ENCODE measurements at places on chromosomes 16 and 17.
A peak's percentile ranks its signal among the peaks of the same experiment; 100 is the strongest.

- no peak for DNase-seq
Observed at GRCh38 chr17:60248618-60249289, 99.0 kb downstream of the CA4 start.

GRCh38 chr17:21474815-21475214 lies 98.7 kb downstream of the KCNJ12 start:
- DNase-seq = no peak

GRCh38 chr16:16137110-16137509 lies 86.2 kb downstream of the ABCC6 start:
- DNase-seq = no peak

- DNase-seq = no peak
Observed at GRCh38 chr17:73126716-73127473, 34.4 kb upstream of the SLC39A11 start.

DNA sequence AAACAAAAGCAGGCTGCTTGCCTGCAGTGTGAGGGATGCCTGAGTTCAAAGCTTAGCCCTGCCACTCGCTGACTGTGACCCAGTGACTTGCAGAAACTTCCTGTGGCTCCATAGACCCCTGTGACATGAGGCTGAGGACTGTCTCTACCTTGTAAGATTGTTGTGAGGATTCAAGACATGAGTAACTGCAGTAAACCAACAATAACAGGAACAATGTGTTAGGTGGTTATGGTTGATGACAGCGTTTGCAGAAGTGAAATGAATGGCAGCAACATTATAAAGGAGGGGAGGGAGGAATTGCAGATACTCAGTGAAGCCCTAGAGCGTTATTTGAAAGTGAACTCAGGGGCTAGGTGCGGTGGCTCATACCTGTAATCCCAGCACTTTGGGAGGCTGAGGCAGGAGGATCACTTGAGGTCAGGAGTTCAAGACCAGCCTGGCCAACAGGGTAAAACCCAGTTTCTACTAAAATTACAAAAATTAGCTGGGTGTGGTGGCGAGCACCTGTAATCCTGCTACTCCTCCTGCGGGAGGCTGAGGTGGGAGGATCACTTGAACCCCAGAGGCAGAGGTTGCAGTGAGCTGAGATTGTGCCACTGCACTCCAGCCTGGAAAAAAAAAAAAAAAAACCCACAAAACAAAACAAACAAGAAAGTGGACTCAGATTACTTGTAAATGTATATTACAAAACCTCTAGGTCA lies 33.5 kb upstream of the EMP2 start:
- no peak for DNase-seq

- DNase-seq = no peak
Observed at GRCh38 chr17:76560036-76560876, 20.4 kb downstream of the PRCD start.

- DNase-seq = no peak
Observed at GRCh38 chr17:63370696-63371095, 75.4 kb downstream of the CYB561 start.

DNA sequence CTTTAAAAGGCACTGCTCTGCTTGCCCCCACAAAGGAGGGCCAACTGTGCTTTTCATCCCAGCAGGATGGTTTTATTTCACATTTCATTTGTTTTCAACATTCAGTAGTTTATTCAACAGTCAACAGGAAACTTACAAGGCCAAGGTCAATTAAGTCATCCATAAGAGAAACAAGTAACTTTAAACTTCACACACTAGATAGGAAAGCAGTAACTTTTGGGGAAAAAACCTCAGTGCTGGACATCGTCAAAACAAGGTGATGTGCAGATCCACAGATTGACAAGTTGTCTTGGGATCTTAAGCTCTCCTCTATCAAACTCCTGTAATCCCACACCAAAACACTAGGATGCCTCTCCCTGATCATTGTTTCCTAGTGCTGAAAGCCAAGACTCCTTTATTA lies 18.5 kb downstream of the NFE2L1 start:
- DNase-seq = no peak

GRCh38 chr16:491220-491919 lies 36.1 kb upstream of the CAPN15 start:
- DNase-seq = no peak

DNA sequence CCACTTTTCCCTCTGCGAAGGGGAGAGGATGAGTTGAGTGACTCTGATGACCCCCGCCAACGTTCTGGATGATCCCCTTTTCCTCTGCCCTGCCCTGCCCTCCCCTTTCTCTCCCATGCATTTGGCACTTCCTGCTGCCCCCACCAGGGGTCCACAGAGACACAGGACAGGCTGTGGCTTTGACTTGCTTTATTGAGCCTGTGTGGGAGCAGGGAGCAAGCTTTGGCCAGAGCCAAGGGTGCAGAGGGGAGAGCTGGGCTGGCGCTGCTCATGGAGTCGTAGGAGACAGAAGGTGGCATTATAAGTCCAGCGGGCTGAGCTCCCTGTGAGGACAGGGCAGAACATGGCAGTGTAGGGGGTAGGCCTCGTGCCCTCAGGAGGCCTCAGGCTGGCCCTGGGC lies 1.6 kb downstream of the PPY start:
- DNase-seq = no peak

DNA sequence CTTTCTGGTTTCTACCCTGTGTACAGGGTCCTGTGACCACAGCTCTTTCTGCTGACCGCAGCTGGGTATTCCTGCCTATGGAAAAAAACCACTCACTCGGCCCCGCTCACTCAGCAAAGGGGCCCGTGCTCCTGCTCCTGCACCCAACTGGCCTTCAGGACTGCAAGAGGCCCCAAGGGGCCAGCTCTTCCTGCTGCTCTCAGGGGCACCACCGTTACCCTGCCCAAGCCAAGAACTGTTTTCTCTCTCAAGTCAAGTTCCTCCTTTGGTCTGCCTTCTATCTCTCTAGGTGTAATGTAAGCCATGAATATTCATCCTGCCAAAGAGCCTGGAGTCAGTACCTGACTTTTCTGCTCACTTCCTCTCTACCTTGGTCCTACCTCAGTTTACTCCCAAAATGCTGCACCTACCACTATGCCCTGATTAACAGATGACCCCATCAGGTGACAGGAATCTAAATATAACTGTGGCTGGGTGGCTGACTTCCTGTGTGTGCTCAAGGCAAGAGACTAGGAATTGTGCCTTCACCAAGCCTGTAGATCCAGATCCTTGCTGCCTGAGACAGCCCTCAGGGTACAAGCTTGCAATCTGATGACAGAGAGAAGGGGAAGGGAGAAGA lies 20.4 kb upstream of the SCIMP start:
- no peak for DNase-seq

GRCh38 chr16:65202461-65202860 lies 80.6 kb upstream of the CDH11 start:
- DNase-seq = no peak

GRCh38 chr17:76843703-76844484 lies 24.3 kb upstream of the MGAT5B start:
- DNase-seq = no peak

- DNase-seq = peak; percentile 54
Observed at GRCh38 chr16:30092373-30093010, 768 bp upstream of the TBX6 start.

DNA sequence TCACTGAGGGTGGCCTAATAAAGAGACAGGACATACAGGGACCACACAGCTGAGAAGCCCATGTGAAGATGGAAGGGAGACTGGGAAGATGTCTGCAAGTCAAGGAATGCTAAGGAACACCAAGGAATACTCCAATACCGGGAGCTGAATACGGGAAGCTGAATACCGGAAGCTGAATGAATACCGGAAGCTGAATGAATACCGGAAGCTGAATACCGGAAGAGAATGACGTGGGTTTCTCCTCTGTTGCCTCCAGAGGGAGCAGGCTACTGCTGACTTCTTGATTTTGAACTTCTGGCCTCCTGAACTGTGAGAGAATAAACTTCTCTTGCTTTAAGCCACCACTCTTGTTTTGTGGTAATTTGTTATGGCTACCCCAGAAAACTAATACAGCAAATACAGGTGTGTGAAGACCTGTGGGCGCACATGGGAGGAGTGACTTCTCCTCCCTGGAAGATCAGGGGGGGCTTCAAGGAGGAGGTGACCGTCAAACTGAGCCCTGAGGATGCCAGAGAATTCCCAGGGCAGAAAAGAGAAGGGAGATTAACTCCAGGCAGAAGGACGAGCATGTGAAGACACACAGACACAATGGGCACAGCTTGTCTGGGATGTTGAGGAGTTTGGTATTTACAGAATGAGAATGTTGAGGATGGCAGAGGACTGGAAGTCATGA lies 259.9 kb downstream of the IRF8 start:
- no peak for DNase-seq

- DNase-seq = no peak
Observed at GRCh38 chr17:9893411-9894012, 11.6 kb downstream of the RCVRN start.

- DNase-seq = no peak
Observed at GRCh38 chr16:67782567-67783352, 23.6 kb downstream of the RANBP10 start.

DNA sequence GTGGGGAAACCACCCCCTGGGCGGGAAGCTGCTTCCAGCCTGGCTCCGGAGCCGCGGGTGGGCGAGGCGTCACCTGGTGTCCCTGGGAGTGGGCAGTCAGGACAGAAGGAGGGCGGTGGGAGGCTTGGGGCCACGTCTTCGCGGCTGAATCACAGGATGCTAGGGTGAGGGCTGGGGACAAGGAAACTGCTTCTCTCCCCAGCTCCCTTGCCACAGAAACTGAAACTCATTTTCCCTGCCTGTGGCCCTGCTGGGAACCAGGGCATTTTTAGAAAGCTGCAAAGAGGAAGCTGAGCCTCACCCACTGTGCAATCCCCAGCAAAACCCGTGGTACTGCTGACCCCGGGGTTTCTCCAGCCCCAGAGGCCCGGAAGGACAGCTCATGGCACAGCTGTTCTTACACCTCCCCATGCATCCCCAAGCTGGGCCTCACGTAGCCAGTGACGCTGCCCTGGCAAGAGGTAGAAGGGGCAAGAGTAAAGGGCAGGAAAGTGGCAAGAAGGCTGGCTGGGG lies 8.2 kb downstream of the RHBDF2 start:
- no peak for DNase-seq

GRCh38 chr17:43907998-43908721 lies 824 bp upstream of the MPP2 start:
- DNase-seq = no peak

GRCh38 chr17:12429116-12429515 lies 236.6 kb upstream of the MYOCD start:
- no peak for DNase-seq

GRCh38 chr17:14448818-14449217 lies 147.9 kb downstream of the HS3ST3B1 start:
- DNase-seq = no peak
